Esophagus squamous epithelium (tissue), 5 donors: ENCODE measurements at places on chromosomes 4 and X.

DNA sequence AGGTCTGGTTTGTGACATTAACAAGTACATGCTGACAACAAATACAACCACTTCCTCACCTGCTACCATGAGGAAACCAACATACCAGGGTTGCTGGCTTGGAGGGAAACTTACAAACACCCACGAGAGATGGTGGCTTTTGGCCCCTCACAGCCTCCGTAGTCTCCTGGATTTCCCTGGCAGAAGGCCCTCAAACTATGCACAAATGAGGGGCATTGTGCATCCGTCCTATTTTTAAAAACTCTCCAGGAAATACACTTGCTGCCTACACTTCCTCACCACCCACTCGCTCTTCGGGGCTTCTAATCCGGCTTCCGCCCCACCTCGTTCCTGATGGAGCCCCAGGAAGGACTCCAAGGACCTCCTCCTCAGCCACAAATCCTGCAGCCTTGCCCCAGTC is 355.0 kb upstream of the GATB start:
- H3K36me3 ChIP-seq = no peaks in the 10 kb centered on the region
- no peaks in the 10 kb centered on the region for H3K4me1 ChIP-seq
- DNase-seq = no peak
- H3K27ac ChIP-seq = no peak overlapping the region

DNA sequence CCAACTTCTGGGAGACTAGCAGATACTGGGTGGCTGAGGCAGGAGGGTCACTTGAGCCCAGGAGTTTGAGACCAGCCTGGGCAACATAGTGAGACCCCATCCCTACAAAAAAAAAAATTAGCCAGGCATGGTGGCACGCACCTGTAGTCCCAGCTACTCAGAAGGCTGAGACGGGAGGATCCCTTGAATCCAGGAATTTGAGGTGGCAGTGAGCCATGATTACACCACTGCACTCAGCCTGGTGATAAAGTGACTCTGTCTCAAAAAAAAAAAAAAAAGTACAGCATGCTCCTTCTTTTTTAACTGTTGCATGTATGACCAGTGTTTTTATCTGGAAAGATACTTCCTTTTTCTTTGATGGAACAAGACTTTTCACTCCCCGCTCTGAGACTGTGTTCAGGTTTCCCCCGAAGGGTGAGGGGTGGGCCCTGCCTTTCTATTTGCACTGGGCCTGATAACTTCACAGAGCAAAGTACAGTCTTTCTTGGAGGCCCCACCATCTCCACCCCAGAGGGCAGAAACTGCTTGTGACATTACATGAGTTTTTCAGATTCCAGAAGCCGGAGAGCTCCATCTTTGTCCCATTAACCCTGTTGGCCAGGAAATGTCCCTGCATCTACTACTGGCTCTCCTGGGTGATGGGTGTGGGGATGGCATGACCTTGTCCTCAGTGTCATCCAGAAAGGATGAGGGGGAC is 35.2 kb downstream of the NYX start:
- H3K27ac ChIP-seq = no peak overlapping the region
- no peaks in the 10 kb centered on the region for H3K27me3 ChIP-seq
- no peaks in the 10 kb centered on the region for H3K36me3 ChIP-seq
- no peaks in the 10 kb centered on the region for H3K4me1 ChIP-seq

- peaks cover 6% of the 10 kb centered on the region for H3K4me1 ChIP-seq
- no peaks in the 10 kb centered on the region for H3K36me3 ChIP-seq
- peak overlapping the region; percentile 89 for H3K27ac ChIP-seq
Observed at GRCh38 chr4:87391576-87392054, 627 bp upstream of the HSD17B11 start.

- H3K36me3 ChIP-seq = no peaks in the 10 kb centered on the region
- no peak overlapping the region for H3K4me3 ChIP-seq
- no peaks in the 10 kb centered on the region for H3K27me3 ChIP-seq
- H3K4me1 ChIP-seq = peaks cover 10% of the 10 kb centered on the region
- no peak for DNase-seq
Observed at GRCh38 chr4:99436976-99437722, 2.0 kb upstream of the ADH7 start.

DNA sequence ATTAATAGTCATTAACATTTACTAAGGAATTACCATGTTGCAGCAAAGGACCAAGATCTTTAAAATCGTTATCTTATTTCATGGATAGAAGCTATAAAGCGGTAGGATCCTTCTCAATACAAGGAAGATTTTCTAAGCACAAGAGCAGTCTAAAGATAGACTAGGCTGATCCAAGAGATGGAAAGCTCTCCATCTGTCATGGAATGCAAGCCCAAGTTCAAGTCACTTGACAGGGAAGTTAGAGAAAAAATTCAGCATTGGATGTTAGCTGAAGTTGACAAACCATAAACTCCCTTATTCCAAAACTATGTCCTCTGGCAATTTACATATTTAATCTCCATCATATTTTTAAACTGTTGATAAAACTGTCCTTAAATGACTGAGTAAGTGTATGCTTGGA is 177.7 kb downstream of the LDB2 start:
- H3K27ac ChIP-seq = no peak overlapping the region
- no peaks in the 10 kb centered on the region for H3K4me1 ChIP-seq
- H3K4me3 ChIP-seq = no peak overlapping the region
- H3K36me3 ChIP-seq = no peaks in the 10 kb centered on the region
- DNase-seq = no peak

DNA sequence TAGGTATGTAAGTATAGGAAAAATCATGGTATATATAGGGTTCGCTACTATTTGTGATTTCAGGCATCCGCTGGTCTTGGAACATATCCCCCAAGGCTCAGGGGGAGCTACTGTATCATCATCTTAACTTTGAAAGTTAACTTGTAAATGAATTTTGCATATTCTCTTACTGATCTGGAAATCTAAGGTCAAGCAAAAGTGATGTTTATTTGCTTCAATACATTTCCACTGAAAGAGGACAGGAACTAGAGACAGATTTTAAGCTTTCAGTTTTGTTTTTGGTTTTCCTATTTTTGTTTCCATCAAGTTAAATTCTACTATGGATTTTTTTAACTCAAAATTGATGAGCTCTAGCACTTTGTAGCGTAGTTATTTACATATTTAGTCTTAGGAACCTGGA is 56.2 kb downstream of the NAF1 start:
- H3K27ac ChIP-seq = no peak overlapping the region
- H3K4me1 ChIP-seq = no peaks in the 10 kb centered on the region
- no peaks in the 10 kb centered on the region for H3K36me3 ChIP-seq
- no peak for DNase-seq

- H3K4me1 ChIP-seq = peaks cover 3% of the 10 kb centered on the region
- H3K27ac ChIP-seq = no peak overlapping the region
- no peak overlapping the region for H3K4me3 ChIP-seq
- no peak for DNase-seq
Observed at GRCh38 chr4:170030121-170030520, 3.9 kb upstream of the MFAP3L start.

GRCh38 chrX:124113621-124114600 is 152.4 kb downstream of the STAG2 start:
- H3K36me3 ChIP-seq = no peaks in the 10 kb centered on the region
- H3K4me1 ChIP-seq = no peaks in the 10 kb centered on the region
- H3K4me3 ChIP-seq = no peak overlapping the region
- no peak overlapping the region for H3K27ac ChIP-seq
- no peak for DNase-seq
- H3K27me3 ChIP-seq = no peaks in the 10 kb centered on the region

- H3K4me3 ChIP-seq = no peak overlapping the region
- H3K4me1 ChIP-seq = no peaks in the 10 kb centered on the region
- H3K27ac ChIP-seq = no peak overlapping the region
- H3K27me3 ChIP-seq = no peaks in the 10 kb centered on the region
Observed at GRCh38 chrX:154812341-154813101, 7.2 kb upstream of the MPP1 start.

- no peak overlapping the region for H3K4me3 ChIP-seq
- no peak for DNase-seq
- no peaks in the 10 kb centered on the region for H3K36me3 ChIP-seq
Observed at GRCh38 chrX:67094061-67094460, 449.8 kb upstream of the AR start.

DNA sequence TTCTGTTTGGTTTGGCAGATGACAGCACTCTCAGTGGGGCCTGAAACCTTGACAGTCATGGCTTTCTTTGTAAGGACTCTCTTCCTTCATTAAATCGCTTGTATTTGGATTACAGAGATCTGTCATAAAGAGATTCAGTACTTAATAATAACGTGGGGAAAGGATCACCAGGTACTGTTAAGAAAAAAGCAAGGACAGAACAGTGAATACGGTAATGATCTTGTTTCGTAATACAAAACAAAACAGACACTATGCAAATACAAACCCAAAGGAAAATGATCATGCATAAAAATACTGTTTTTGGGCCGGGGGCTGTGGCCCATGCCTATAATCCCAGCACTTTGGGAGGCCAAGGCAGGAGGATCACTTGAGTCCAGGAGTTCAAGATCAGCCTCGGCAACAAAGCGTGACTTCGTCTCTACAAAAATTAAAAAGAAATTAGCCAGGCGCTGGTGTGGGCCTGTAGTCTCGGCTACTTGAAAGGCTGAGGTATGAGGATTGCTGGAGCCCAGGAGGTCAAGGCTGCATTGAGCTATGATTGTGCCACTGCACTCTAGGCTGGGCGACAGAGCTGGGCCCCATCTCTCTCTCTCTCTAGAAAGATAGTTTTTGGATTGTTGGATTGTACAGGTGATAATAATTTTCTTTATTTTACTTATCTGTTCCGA is 64.6 kb downstream of the TRAPPC11 start:
- peaks cover 3% of the 10 kb centered on the region for H3K4me1 ChIP-seq
- no peaks in the 10 kb centered on the region for H3K27me3 ChIP-seq
- H3K36me3 ChIP-seq = no peaks in the 10 kb centered on the region
- DNase-seq = no peak

DNA sequence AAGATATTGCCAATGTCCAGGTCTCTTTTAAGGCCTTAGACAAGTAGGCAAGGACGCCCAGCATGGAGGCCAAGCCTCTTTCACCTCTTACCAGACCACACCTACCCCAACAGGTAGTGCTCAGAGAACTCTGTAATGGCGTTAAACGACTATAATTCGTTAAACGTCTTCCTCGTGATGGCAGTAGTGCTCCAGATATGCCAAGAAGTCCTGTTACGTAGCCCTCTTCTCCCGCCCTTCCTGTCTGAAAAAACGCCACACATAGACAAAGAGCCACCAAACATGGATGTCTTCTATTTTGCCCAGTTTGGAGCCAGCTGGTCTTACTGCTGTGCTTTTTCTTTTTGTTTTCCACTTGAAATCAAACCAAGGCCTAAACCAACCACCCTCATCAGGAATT is 190.7 kb downstream of the OR13H1 start:
- H3K4me3 ChIP-seq = peak overlapping the region; percentile 20
- peak; percentile 16 for DNase-seq
- H3K27ac ChIP-seq = no peak overlapping the region
- no peaks in the 10 kb centered on the region for H3K4me1 ChIP-seq
- H3K27me3 ChIP-seq = no peaks in the 10 kb centered on the region

DNA sequence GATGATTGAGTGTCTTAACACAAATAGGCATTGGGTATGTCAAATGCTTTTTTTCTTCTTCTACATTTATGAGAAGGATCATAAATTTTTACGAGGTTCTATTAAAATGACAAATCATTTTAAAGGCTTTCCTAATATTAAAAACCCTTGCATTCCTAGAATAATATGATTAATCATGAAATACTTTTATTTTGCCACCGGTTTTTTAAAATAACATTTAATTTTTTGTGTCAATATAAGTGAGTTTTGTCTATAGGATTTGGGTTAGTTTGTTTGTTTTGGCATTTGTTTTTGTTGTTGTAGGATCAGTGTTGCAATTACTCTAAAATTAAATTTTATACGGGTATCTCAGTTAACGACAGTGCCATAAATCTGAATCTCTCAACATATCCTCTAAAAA is 169.7 kb upstream of the STK26 start:
- DNase-seq = no peak
- no peaks in the 10 kb centered on the region for H3K4me1 ChIP-seq
- H3K4me3 ChIP-seq = no peak overlapping the region
- H3K36me3 ChIP-seq = no peaks in the 10 kb centered on the region

DNA sequence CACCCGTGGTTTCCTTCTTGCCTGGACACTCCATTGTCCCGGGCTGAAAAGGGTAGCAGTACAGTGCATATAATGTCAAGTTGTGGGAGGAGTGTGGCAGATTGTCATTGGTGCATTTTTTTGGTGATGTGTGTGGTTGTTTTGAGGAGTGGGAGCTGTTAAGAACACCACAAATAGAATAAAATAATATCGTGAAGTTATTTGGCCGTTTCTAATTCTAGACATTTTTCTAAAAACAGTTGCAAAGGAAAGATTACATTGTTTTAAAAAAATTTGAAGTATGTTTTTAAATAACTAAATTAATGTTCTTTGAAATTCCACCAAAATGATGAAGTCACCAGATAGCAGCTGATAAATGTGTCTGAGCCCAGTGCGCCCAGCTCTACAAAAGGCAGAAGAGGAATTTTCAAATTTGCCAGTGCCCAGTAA is 1.3 kb downstream of the PKD2 start:
- H3K27ac ChIP-seq = peak overlapping the region; percentile 85
- peaks cover 25% of the 10 kb centered on the region for H3K4me1 ChIP-seq
- no peaks in the 10 kb centered on the region for H3K36me3 ChIP-seq
- H3K27me3 ChIP-seq = no peaks in the 10 kb centered on the region

- no peaks in the 10 kb centered on the region for H3K27me3 ChIP-seq
- H3K36me3 ChIP-seq = no peaks in the 10 kb centered on the region
- no peak overlapping the region for H3K4me3 ChIP-seq
- DNase-seq = no peak
- no peak overlapping the region for H3K27ac ChIP-seq
Observed at GRCh38 chrX:109378281-109378680, 103.6 kb downstream of the GUCY2F start.
